Spinal cord (tissue), 10 donors: ENCODE measurements at places on chromosomes 1 and 21.

GRCh38 chr1:235913311-235913710, 46.6 kb upstream of the LYST start:
- no peak overlapping the region for H3K4me3 ChIP-seq
- no peaks in the 10 kb centered on the region for H3K36me3 ChIP-seq
- H3K27me3 ChIP-seq: no peaks in the 10 kb centered on the region

- no peaks in the 10 kb centered on the region for H3K27me3 ChIP-seq
- H3K27ac ChIP-seq: no peak overlapping the region
- H3K4me3 ChIP-seq: no peak overlapping the region
- no peak for DNase-seq
Observed at GRCh38 chr1:52424231-52424636, 19.8 kb downstream of the PRPF38A start.

GRCh38 chr1:33030575-33030974, 6.1 kb downstream of the AK2 start:
- H3K27ac ChIP-seq: no peak overlapping the region
- no peak overlapping the region for H3K4me3 ChIP-seq
- no peaks in the 10 kb centered on the region for H3K36me3 ChIP-seq
- DNase-seq: no peak
- H3K27me3 ChIP-seq: no peaks in the 10 kb centered on the region

- no peak overlapping the region for H3K27ac ChIP-seq
- DNase-seq: no peak
- H3K4me1 ChIP-seq: no peaks in the 10 kb centered on the region
- H3K27me3 ChIP-seq: no peaks in the 10 kb centered on the region
Observed at GRCh38 chr1:248891758-248892157, 14.3 kb upstream of the PGBD2 start.

DNA sequence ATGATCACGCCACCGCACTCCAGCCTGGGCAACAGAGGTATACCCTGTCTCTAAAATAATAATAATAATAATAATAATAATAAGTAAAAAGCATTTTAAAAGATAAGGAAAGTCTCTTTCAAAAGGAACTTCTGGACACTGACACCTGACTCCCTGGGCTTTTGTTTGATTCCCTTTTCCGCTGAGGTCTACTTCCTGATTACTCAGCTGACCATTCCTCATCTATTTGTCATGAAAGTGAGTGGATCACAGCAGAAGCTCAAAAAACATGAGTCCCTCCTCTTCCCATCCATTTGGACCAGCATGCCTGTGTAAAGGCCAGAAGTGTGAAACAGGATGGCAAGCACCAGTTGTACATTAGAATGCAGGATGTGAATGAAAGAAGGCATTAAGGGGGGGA, 61.1 kb upstream of the FBXO28 start:
- H3K27me3 ChIP-seq: no peaks in the 10 kb centered on the region
- H3K4me3 ChIP-seq: no peak overlapping the region
- H3K36me3 ChIP-seq: no peaks in the 10 kb centered on the region
- no peak for DNase-seq
- H3K4me1 ChIP-seq: no peaks in the 10 kb centered on the region
- H3K27ac ChIP-seq: no peak overlapping the region

DNA sequence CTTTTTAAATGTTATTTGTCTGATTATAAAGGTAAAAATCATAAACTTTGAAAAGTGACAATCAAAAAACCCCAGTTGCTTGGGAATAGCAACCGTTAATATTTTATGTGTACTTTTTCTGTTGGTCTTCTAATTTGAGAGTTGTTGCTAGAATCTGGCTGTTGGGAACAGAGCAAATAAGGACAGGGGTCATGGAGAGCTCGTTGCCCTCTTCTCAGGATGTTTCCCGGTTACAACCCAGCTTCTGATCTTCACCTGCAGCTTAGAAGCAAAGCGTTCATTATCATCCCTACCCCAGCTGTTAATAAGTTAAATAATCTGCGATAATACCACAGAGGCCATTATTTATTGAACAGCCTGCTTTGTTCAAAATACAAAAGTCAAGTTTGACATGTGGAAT, 22.1 kb upstream of the NFASC start:
- no peak overlapping the region for H3K27ac ChIP-seq
- H3K36me3 ChIP-seq: no peaks in the 10 kb centered on the region
- peaks cover 11% of the 10 kb centered on the region for H3K4me1 ChIP-seq
- DNase-seq: no peak
- no peaks in the 10 kb centered on the region for H3K27me3 ChIP-seq
- no peak overlapping the region for H3K4me3 ChIP-seq
